ENCODE measurements at places on chromosomes 4 and X.

DNA sequence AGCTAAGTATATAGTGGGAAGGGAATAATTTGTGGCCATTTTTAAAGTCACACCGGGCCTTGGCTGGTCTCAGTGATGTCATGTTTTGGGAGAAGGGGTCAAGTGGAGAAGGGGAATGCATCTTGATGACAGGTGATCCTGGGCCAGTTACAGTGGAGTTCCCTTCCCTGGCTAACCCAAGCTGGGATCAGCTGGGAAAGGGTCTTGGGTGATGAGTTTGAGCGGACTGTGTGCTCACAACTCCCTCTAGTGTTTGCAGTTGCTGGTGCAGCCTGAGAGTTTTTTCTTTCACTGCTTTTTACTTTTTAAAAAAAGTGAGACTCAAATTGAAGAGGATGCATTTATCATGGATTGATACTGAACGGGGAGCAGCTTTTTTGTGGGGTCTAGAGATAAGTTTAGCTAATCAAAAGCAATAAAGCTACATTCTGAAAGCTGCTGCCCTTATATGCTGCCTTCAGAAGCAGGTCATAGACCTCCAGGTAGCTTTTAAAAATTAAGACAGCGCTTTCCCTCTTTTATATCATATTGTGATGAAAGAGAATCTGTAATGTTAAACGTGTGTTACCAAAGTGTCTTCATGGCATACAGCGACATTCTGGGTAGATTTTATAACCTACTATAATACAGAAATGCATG is 164.7 kb downstream of the DCLK2 start:
- peak; percentile 12 for DNase-seq

- no peak for DNase-seq
These were observed 40.8 kb downstream of the CLNK start for GRCh38 chr4:10643600-10644425.

DNA sequence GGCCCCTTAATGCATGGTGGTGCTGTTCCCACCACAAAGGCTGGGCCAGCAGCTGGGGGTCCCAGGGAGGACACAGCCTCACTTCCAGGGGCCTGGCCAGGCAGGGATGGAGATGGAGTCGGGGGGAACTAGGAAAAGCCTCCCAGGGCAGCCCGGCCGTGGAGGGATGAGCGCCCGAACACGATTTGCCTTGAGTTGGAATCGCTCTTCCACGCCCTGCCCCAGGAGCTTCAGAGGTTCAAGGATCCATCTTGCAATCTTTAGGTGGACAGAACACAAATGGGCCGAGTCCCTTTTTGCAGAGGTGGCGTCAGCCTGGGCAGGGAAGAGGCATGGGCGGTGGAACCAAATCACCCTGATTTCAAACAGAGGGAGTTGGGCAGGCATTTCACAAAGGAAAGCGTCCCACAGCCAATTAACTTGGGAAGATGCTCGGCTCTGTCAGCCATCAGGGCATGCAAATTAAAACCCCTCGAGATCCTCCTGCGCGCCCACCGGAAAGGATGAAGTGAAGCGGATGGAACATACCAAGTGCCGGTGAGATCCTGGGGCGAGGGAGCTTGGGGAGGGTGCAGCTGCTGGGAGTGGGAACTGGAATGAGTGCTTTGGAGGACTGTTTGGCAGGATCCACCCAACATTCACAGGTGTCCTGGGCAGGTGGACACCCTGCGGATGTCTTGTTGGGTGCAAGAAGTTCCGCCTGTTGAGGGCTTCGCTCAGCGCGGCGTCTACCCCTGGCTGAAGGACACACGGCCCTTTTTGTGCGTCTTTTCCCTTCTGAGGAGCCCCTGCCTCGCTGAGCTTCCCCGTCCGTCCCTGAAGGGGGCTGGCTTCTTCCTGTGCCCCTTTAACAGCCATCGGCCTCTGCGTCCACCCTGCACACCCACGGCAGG is 75.7 kb downstream of the HTRA3 start:
- DNase-seq: no peak

- DNase-seq: no peak
These were observed 30.5 kb downstream of the PLAC8 start for GRCh38 chr4:83083925-83084475.

- no peak for DNase-seq
These were observed 8.7 kb upstream of the TADA2B start for GRCh38 chr4:7034262-7035081.

Measured in HCT116 (cell line).